Dorsolateral prefrontal cortex (tissue), 122 donors: ENCODE measurements at places on chromosomes 7 and 10.

DNA sequence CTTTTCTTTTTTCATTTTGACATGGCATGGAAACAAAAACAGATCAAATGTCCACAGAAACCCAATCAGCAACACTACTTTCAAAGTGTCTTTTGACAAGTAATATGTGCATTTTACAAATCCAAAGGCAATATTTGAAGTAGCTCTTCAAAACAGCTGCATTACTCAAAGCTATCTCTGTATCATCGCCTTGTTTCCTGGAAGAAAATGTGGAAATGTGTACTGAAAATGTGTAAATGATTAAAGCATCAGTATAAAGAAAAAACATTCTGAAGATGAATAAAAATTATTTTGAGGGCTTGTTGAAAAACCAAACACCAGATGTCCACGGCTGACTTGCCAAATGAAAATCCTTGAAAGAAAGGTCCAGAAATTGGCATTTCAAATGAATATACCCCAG lies 16.5 kb upstream of the ITGB8 start:
- no peak for DNase-seq

DNA sequence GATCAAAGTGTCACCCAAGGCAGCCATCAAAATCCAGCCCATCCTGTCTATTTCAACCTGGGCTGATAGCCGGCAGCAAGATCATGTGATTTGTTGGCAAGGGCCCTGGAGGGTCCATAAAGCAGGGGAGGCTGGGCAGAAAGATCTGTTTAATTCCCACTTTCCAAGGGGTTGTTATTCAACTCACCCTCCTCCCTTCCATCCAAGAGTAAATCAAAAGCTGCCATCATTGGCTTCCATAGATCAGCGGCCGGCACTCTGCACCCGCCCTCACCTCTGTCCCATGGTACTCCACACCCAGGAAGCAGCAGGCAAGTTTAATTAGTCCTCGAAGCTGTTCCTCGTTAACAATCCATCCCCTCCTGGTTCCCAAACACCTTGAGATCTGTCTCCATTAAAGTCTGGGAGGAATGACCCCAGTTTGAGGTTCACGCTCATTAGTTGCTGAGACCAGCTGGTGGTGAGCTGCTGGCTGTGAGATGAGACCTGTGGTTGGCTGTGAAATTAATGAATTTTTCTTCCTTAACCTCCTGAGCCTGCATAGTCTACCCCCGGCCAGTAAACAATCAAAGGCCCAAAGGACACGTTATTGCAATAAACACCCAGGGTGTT lies 120.6 kb upstream of the CHST15 start:
- no peak for DNase-seq

DNA sequence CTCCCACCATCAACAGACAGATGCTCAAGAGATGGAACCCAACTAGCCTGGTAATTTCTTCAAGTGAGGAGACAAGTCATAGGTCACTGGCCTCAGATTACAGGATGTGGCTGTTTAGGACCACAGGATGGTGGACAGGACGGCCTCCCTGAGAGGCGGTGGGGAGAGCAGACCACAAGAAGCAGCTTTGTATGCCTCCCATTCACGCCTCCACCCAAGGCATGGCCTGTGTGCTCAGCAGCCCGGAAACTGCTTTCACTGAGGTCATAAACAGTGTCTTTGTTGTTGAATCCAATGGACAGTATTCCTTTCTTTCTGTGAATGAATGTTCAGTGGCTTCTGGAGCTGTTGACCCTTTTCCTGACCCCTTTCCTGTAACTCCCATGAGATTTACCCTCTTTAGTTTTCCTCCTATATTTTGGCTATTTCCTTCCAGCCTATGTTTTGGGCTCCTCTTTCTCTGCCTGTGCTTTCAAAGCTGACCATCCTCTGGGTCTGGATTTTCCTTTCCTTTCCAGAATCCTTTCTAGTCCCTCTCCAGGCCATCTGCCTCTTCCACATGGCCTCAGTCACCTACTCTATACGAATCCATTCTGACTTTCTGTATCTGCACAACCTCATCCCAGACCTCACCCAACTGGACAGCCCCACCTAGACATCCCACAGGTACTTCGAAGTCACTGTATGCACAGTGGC lies 32.4 kb upstream of the INPP5F start:
- no peak for DNase-seq

- no peak for DNase-seq
Measured at GRCh38 chr7:13639396-13639795, 350.1 kb downstream of the ETV1 start.

DNA sequence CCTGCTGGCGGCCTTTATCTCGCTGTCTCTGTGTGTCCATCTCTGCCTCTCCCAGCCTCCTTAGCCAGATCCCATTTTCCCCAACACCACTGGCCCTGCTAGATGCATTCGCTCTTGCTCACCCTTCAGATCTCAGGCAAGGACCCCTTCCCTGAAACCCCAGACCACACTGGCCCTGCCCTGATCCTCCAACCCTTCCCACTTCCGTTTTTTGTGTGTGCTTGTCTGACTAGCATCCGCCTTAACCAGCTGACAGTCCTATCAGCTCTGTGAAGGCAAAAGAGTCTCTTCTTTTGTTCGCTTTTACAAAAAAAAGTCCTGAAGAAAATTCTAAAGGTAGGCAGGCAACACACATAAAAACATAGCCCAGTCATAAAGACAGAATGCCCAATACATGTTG lies 28.7 kb downstream of the CHST15 start:
- DNase-seq: no peak

GRCh38 chr7:102008535-102009262 lies 191.3 kb downstream of the CUX1 start:
- DNase-seq: no peak

DNA sequence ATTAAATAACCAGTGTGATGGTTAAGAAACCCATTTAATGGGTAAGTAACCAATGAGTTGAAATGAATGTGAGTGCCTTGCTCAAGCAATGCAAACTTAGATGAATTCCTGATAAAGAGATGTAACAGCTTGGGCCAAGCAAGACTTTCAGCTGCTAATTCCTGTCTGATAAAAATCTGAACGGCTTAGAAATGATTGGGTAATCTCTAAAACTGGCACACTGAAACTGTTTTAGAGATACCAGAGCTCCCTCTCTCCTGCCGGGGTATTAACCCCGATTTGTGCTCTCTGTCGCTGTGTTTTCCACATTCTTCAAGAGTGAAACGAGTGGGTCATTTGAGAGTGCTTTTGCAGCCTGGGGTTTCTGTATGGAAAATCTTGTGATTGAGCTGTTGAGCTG lies 534.9 kb upstream of the GALNT17 start:
- no peak for DNase-seq

DNA sequence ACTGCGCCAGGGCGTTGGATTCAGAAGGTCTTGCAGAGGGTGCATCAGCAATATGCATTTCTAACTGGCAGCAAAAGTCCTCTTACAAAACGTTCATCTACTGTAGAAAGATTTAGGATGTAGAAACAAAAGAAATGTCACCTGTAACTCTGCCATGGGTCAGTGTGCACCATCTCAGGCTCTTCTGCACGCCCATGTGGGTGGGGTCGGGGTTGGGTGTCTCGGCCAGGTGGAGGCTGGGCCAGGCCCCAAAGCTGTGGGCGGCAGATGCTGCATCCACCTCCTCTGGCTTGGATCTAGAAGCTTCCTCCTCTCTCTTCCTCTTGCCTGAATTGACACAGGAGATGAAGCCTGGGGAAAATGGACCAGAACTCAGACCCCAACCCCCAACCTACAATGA lies 111.3 kb upstream of the PPP2R2D start:
- DNase-seq: no peak

- no peak for DNase-seq
Measured at GRCh38 chr10:121926671-121927317, 1.0 kb downstream of the ATE1 start.

GRCh38 chr10:101290431-101290830 lies 61.2 kb upstream of the LBX1 start:
- no peak for DNase-seq

GRCh38 chr7:70523249-70523988 lies 608.5 kb upstream of the GALNT17 start:
- no peak for DNase-seq

- DNase-seq: no peak
Measured at GRCh38 chr7:2354939-2355704, 495 bp downstream of the EIF3B start.

- no peak for DNase-seq
Measured at GRCh38 chr7:96284835-96285234, 37.1 kb downstream of the SLC25A13 start.

DNA sequence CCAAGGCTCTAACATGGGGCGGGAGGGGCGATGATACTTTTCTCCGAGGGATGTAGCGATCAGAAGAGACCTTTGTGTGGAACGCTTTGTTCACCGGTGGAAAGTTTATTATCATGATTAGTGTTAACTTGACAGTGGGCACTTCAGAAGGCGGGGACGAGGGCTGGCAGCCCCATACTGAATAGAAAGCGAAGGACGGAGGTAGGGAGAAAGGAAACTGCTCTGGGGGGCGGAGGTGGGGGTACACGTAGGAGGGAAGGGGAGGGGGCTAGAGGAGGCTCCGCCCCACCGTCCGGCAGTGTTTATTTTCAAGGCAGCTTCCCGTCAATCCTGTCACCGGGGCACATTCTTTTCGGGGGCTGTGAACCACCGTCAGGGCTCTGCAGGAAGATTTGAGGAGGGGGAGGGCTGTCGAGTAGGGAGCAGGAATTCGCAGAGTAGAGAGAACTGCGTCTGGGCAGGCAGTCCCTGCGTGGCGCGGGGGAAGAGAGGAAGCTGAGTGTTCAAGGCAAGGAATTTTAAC lies 9.4 kb upstream of the NKX2-3 start:
- DNase-seq: no peak

DNA sequence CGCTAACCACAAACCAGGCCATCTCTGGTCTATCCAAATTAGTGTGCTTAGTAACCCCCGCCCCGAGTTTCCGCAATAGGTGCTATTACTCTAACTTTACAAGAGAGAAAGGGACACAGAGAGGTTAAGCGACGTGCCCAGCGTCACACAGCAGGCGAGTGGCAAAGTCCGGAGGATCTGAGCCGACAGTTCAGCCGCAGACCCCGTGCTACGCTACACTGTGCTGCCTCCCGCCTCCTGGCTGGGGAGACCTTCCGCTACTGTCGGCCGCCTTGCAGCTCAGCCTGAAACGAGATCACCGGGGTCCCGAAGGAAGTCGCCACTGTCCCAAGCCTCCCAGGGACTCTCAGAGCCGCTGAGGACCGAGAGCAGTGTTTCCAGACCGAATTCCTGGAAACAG lies 799 bp downstream of the INTS1 start:
- DNase-seq: no peak

DNA sequence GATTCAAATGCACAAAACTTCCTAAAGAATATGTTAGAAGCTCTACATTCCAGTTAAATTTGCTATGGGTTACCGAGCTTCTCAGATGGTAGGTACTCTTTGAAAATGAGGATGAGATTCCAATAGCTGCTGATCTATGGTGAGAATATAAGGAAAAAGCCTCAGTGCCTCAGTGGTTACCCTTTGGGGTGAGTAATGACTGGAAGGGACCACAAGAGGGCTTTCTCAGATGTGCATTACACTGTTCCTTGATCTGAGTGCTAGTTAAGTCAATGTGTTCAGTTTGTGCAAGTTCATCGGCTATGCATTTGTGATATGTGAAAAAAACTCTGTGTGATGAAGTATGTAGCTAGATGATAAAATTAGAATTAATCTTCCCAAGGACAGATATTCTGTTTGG lies 3.5 kb downstream of the NRCAM start:
- no peak for DNase-seq

DNA sequence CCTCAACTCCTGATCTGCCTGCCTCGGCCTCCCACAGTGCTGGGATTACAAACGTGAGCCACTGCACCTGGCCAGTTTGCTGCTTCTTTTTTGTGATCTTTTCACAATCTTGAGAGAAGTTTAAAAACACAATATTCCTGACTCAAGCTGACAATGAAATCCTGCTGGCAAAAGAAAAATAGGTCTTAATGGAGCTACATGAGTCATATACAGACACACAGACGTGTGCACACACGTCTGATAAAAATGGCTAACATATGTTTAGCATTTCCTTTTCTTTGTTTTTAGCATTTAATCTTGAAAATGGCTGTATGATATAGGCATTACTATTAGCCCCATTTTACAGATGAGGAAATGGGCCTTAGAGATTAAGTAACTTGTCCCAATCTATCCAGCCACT lies 29.4 kb upstream of the RAB18 start:
- DNase-seq: no peak

DNA sequence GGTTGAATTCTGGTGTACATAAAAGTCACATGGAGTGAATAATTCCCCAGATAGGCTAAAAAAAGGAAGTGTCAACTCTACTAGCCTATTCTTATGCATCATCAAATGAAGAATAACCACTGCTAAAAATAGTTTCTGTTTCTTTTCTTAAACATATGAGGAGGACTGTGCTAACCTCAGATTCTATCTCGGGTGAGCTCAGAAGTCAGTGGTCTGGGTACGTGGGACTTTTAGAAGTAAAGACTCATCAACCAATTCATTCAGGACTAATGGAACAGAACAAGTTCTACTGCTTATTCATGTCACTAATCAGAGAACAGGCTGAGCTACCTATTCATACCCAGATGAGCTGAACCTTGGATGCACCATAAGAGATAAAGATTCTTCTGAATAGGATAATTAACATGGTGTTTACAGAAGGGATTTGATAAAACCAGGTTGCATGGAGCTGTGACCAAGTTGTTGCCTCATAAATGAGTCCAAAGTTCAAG lies 9.5 kb upstream of the ASAH2 start:
- DNase-seq: no peak

DNA sequence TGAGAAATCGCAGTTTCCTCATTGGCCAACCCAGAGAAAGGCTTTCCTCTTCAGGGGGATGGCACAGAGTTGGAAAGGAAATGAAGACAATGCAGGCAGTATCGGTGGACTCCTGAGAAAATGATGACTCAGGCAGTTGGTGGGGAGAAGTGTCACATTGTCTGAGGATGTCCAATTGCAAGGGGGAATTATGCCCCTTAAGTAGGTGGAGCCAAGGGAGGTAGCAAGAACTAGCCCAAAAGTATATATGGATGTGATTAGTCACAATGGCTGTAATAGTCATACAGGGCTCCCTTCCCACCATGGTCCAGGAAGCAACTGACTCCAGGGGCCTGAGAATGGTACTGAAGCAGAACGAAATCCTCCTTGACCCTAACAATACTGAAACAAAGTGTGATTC lies 58.3 kb upstream of the EGFR start:
- no peak for DNase-seq

GRCh38 chr10:93615576-93616235 lies 3.4 kb downstream of the PDE6C start:
- DNase-seq: no peak

DNA sequence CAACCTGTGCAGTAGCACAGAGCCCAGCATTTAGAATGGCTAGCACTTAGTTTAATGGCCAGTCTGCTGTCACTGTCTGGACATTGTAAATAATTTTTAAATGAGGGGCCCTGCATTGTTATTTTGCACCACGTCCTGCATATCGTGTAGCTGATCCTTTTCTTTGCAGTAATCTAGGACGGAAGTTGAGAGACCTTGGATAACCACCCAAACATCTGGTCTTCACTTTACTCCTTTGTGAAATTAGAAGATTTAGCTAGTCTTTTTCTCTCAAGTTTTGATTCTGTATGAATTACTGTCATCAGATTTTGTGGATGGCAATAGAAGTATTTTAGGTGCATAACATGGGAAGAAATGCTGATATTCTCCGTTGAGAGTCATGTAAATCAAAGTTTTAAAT lies 1.9 kb downstream of the MIOS start:
- DNase-seq: no peak

GRCh38 chr7:77320137-77320536 lies 96.0 kb downstream of the GSAP start:
- DNase-seq: no peak

GRCh38 chr10:91520661-91521060 lies 110.5 kb downstream of the HECTD2 start:
- no peak for DNase-seq
